ENCODE measurements at places on chromosomes 1 and 21. TPM values are rescaled to one million over a fixed set of nuclear protein-coding genes. Genes with fewer than 3 reads are reported as not detected.

Gene MTARC2
- 9.0 TPM for total RNA-seq

Gene CD5L
- total RNA-seq = not detected

Gene PLPPR4
- total RNA-seq = 1.3 TPM

Gene MRPL37
- total RNA-seq = 39.3 TPM

- peak; percentile 69 for DNase-seq
- no peaks in the 10 kb centered on the region for H3K4me1 ChIP-seq
- H3K36me3 ChIP-seq = no peaks in the 10 kb centered on the region
- H3K4me3 ChIP-seq = no peak overlapping the region
Measured at GRCh38 chr1:192524223-192524622, 51.4 kb upstream of the RGS1 start.

DNA sequence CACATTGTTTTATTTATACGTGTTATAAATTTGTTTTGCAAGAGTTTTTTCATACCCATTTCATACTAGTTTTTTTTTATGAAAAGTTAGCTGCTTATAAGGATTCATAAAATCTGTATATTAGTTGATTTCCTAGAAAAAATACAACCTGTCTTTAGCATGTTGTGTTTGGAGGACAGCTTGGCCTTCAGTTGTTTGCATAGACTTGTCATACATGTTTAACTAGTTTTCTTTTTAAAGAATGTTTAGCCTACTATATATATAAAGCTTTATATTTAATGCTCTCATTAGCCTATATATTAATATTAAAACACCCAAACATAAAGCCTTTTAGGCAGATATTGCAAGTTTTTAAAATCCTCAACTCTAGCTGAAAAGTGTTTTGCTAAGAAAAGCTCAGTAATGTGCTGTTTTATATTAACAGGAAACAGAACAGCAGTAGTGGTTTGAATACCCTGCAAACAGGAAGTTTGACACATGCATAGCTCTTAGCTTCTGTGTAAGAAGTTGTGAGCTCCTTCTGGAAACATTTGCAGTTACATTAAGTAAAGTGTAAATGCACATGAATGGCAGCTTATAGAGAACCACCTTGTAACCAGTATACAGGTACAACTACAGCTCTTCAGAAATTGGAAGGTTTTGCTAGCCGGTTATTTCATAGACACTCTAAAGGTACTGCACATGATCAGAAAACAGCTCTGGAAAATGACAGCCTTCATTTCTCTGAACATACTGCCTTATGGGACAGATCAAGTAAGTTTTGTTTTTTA lies at the start of gene PRKACB:
Gene PRKACB, plus strand, starts transcription at position 476 of the 770 bp plus-strand sequence. Its CDS starts 91 bp downstream, at position 567.
- H3K4me1 ChIP-seq = peaks cover 5% of the 10 kb centered on the region
- H3K4me3 ChIP-seq = no peak within 1 kb of the TSS
- DNase-seq = peak; percentile 34
- no peaks in the 10 kb centered on the region for H3K27me3 ChIP-seq
- H3K27ac ChIP-seq = no peak within 1 kb of the TSS

GRCh38 chr21:39034590-39035536 lies 148.4 kb downstream of the PSMG1 start:
- no peak for DNase-seq
- H3K4me1 ChIP-seq = peaks cover 7% of the 10 kb centered on the region

GRCh38 chr1:186799689-186800054 lies 29.1 kb upstream of the PLA2G4A start:
- no peak overlapping the region for H3K27ac ChIP-seq
- H3K36me3 ChIP-seq = no peaks in the 10 kb centered on the region
- no peaks in the 10 kb centered on the region for H3K4me1 ChIP-seq
- DNase-seq = no peak
- no peak overlapping the region for H3K4me3 ChIP-seq
- H3K27me3 ChIP-seq = no peaks in the 10 kb centered on the region

- no peak overlapping the region for H3K4me3 ChIP-seq
- no peaks in the 10 kb centered on the region for H3K36me3 ChIP-seq
- DNase-seq = no peak
- H3K27ac ChIP-seq = no peak overlapping the region
- H3K4me1 ChIP-seq = no peaks in the 10 kb centered on the region
Measured at GRCh38 chr1:244460197-244460596, 876 bp upstream of the CATSPERE start.

GRCh38 chr21:37769656-37770055 lies 146.6 kb downstream of the KCNJ6 start:
- no peak for DNase-seq
- H3K27me3 ChIP-seq = no peaks in the 10 kb centered on the region
- H3K4me1 ChIP-seq = no peaks in the 10 kb centered on the region
- H3K36me3 ChIP-seq = no peaks in the 10 kb centered on the region

- no peaks in the 10 kb centered on the region for H3K36me3 ChIP-seq
- DNase-seq = no peak
- H3K27me3 ChIP-seq = no peaks in the 10 kb centered on the region
- H3K4me3 ChIP-seq = no peak overlapping the region
- H3K27ac ChIP-seq = no peak overlapping the region
- no peaks in the 10 kb centered on the region for H3K4me1 ChIP-seq
Measured at GRCh38 chr1:166944186-166944967, 31.0 kb downstream of the ILDR2 start.

GRCh38 chr1:32627596-32628162 lies 22.7 kb downstream of the ZBTB8OS start:
- no peaks in the 10 kb centered on the region for H3K36me3 ChIP-seq
- no peaks in the 10 kb centered on the region for H3K4me1 ChIP-seq
- no peaks in the 10 kb centered on the region for H3K27me3 ChIP-seq

GRCh38 chr1:16117936-16118335 lies 37.9 kb downstream of the EPHA2 start:
- no peaks in the 10 kb centered on the region for H3K27me3 ChIP-seq
- no peak overlapping the region for H3K4me3 ChIP-seq
- H3K4me1 ChIP-seq = peaks cover 4% of the 10 kb centered on the region
